A549 treated with RU486 at 1 μM for 4 hours (cell line): ENCODE measurements at places on chromosomes 6 and 20. TPM values are rescaled to one million over a fixed set of nuclear protein-coding genes. Genes with fewer than 3 reads are reported as not detected.

MUCL3 gene
- 0.01 to 0.05 TPM (median 0.02 TPM) in 3 of 5 replicates, not detected in the others for total RNA-seq

GSTA1 gene
- total RNA-seq = 0.26 TPM in 1 of 5 replicates, not detected in the others

UBE2V1 gene
- 110 to 155 TPM (median 119 TPM) in 5 replicates for total RNA-seq

IMPG1 gene
- not detected in 5 replicates for total RNA-seq

ETV7 gene
- total RNA-seq = 0.09 to 0.24 TPM (median 0.14 TPM) in 4 of 5 replicates, not detected in the other

GCNT2 gene
- 5.8 to 9.3 TPM (median 7.0 TPM) in 5 replicates for total RNA-seq

DACT2 gene
- total RNA-seq = 0.07 to 0.65 TPM (median 0.25 TPM) in 5 replicates

PPP1R3D gene
- 1.4 to 2.8 TPM (median 2.6 TPM) in 5 replicates for total RNA-seq

FAM184A gene
- total RNA-seq = 0.07 TPM in 1 of 5 replicates, not detected in the others

ATP9A gene
- 10.1 to 17.8 TPM (median 16.0 TPM) in 5 replicates for total RNA-seq
